ENCODE measurements at places on chromosomes 5 and 9. TPM values are rescaled to one million over a fixed set of nuclear protein-coding genes. Genes with fewer than 3 reads are reported as not detected.

DNA sequence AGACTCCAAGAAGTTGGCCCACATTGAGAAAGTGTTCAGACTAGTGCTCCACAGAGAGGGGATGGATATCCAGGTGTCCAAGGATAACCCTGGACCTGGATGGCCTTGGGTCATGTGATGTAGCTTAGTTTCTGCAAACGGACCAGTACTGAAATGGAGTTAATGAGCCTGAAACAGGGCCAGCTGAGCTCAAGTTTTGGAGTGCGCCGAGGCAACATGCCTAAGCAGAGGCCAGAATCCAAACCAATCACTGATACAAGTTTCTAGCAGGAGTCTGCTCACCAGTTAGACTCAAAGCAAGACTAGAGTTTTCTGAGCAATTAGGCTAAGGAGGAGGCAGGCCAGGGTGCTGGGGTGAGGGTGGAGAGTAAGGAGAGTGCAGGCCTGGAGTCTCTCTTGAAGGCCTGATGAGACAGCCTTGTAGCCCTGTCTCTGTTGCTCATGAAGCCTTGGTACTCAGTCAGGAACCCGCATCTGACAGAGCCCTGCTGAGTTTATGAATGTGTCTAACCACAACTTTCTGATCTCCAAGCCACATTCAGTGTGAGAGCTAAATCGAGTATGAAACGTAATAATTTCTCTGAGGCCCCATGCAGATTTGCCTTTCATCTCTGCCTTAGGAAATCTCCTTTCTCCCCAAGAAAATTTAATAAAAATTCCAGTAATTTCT is 68.9 kb upstream of the EQTN start:
- no peak for DNase-seq

GRCh38 chr5:103929338-103930013 is 366.9 kb upstream of the NUDT12 start:
- DNase-seq, result no peak

DNA sequence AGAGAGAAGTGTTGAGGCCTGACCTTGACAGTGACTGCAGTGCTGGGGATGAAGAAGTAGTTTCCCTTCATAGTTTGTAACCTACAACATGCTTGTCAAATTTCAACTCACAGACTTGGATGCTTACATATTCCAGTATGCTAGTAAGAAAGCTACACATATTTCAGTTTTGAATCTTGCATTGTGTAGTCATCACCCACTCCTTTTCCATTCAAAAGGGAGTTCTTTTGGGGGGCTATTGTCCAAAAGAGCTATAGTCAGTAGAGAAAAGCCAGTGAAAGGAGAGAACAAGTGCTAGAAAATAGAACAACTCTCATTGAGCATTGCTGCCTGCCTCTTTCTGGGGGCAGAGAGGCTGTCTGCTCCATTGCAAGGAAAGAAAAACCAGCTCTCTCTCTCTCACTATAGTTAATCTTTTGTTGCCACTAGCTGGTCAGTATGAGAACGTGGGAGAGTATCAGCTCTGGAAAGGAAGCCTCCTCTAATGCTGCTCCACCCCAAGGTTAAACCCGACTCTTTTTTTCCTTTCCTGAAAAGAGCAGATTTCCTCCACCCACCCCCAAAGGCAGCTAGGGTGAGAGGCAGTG is 7.3 kb downstream of the ASTN2 start:
- no peak for DNase-seq

DNA sequence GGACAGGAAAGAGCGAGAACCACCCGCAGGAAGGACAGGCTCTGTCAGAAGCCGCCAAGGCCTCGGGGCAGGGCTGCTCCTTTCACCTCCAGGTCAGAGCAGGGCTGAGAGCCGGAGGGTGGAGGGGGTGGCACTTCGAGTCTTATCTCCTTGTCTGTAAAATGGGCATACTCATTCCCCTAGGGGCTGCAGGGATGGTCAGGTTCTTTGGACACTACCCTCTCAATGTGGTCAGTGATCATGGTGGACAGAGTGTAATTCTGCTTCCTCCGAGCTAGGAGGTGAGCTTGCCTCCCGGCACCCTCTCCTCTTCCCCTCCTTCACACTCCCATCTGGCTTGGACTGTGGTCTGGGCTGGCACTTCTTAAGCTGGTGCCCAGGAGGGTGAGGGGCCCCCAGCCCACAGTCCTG is 39.6 kb downstream of the RGS3 start:
- DNase-seq, result no peak

XPA gene
- total RNA-seq, result 16.6 TPM

POU5F2 gene
- total RNA-seq, result 2.2 TPM

NTNG2 gene
- total RNA-seq, result 3.3 TPM

Measured in T-helper 17 cell (primary cell).